BJ (cell line): ENCODE measurements at places on chromosomes 2 and 18. TPM values are rescaled to one million over a fixed set of nuclear protein-coding genes. Genes with fewer than 3 reads are reported as not detected.

DNA sequence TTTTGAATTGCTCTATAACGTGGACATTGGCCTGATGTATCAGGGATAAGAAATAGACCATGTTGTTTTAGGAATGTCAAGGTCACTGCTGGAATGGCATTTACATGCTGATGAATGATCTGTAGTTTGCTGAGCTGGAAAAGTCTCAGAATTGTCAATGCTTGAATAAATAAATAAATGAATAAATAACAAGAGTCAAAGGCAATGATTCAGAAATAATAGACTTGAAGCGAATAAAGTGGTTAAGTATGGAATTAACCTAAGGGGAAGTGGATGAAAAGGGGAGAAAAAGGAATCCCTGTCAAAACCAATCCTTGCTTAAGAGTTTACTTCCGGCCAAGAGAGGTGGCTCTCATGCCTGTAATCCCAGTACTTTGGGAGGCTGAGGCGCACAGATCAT lies 1620.0 kb downstream of the SUCLG1 start:
- DNase-seq: no peak

PLEK gene
- polyA plus RNA-seq: 0.07 TPM in 1 of 2 replicates, not detected in the other

DNA sequence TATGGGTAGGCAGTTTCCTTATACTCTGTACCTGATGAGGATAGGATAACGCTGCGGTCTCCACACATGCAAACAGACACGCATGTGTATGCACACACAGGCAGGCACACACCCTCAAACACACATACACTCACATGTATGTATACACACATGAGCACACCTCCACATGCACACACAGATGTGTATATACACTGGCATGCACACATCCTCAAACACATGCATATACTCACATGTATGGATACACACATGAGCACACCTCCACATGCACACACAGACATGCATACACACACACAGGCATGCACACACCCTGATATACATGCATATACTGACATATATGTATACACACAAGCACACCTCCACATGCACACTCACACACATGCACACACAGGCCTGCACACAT lies 267.8 kb upstream of the HDAC4 start:
- no peak for DNase-seq

DNA sequence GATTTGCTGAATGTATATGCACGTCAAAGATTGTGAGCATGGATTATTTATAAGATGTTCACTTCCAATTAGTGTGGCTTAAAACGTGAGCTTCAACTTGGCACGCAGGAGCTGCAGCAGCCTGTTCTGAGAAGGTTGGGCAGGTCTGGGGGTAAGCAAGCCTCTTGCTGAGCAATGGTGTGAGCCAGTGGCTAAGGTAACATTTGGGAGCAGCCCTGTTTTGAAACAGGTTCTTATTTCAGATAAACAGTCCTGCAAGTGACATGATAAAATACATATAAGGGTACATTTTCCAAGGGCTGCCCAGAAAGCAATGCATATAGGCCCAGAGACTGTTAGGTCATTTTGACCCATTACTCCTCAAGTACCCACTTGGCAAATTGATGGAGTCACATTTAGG lies 415.3 kb downstream of the ZNF521 start:
- DNase-seq: no peak

DNA sequence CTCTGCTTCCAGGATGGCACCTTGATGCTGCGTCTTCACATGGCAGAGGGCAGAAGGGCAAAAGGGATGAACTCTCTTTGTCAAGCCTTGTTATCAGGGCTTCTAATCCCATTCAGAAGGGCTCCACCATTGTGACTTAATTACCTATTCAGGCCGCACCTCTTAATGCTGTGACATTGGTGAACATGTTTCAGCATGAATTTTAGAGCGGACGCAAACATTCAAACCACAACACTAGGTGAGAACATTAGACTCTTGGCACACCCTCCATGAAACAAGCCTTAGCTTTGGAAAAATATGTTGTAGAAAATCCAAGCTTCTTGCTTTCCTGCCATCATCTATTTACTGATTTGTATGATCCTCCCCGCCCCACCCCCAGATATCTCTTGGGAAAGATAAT lies 17.9 kb downstream of the DAW1 start:
- no peak for DNase-seq

DNA sequence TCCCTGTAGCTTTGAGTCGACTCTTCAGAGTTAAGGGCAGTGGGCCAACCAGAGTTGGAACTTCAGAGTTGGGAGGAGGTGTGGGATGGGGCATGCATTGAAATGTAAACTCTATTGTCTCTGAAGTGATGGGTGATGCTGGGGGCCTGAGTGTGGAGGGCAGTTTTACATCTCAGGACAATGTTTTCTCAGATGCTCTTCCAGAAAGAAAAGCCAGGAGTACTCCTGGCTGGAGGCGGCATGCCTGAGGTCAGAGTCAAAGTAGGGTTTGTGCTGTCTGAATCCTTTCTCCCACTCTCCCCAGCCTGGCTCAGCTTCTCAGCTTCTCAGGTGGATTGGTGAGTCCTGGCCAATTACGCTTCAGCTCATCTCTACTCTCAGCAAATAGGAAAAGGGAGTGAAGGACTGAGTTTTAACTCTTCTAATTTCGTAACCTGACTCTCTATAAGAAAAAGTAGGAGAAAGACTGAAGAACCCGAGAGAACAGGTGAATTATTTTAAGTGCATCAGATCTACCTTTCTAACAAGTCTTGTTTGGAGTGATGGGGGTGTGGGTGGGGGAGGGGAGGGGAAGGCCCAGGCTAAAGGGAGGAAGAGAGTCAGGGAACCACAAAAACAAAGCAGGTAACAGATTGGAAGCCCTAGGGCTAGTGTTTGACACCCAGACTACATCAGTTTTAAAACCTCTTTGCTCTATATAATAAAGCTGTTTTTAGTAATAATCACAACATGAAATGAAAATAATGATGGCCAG lies 107.5 kb upstream of the PELI1 start:
- no peak for DNase-seq

CCDC74B gene
- 2.7 and 5.3 TPM in 2 replicates for polyA plus RNA-seq

ZNF892 gene
- 0.71 and 1.5 TPM in 2 replicates for polyA plus RNA-seq

GRCh38 chr2:186187854-186188253 lies 298.2 kb upstream of the ZC3H15 start:
- no peak for DNase-seq

LIMS4 gene
- polyA plus RNA-seq: 8.7 and 9.4 TPM in 2 replicates

DNA sequence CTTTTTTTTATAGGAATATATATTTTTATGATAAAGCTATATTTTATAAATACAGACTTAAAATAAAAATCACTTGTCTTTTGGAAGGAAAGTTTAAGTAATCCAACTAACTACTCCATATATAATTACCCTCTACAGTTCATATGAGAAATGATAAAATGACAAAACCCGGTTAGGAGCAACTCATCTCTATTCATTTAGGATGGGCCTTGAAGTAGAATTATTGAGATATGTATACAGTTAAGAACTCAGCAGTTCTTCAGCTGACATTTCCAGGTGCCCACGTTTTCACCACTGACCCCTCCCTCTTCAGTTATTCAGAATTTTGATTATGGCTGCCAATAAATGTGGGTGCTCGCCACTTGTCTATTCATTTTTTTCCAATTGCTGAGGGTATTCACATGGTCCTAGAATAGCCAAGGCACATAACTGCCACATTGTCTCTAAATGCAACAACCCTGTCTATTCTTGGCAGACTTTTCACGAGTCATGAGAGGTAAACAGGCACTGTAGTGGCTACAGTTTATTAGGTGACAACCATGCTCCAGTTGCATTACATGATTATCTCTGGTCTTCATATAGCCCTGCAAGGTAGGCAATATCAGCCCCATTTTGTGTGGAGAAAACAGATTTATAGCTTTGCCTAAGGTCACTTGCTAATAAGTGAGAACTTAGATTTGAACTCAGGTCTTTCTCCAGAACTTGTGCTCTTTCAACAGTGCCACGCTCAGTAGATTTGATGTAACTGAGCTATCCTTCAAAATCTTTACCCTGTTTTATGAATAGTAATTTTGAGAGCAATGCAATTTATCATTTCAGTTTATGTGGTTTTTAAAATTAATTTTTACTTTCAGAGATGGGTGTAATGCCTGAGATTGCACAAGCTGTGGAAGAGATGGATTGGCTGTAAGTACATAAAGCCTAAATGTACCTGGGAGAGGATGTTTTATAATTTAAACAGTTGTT lies 2.9 kb downstream of the DDX1 start:
- no peak for DNase-seq

UGT1A4 gene
- polyA plus RNA-seq: not detected in 2 replicates

DNA sequence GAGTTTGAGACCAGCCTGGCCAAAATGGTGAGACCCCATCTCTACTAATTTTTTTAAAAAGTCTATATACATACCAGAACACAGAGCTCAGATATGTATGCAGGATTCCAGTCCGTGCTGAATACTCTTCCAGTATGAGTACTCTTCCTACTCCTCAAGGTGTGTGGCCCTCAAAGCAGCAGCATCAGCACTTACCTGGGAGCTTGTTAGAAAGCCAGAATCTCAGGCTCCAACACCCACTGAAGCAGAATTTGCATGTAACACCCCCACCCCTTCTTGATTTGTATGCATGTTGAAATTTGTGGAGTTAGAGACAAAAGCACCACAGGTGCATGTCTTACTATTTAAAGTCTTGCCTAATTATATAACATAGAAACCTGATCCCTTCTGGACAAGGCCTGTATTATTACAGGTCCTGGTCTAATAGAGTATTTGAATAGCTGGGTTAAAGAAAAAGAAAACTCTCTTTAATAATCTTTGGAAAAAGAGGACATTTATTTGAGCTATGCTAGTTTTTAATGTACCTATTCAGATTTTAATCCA lies 50.3 kb upstream of the NFE2L2 start:
- DNase-seq: no peak

DNA sequence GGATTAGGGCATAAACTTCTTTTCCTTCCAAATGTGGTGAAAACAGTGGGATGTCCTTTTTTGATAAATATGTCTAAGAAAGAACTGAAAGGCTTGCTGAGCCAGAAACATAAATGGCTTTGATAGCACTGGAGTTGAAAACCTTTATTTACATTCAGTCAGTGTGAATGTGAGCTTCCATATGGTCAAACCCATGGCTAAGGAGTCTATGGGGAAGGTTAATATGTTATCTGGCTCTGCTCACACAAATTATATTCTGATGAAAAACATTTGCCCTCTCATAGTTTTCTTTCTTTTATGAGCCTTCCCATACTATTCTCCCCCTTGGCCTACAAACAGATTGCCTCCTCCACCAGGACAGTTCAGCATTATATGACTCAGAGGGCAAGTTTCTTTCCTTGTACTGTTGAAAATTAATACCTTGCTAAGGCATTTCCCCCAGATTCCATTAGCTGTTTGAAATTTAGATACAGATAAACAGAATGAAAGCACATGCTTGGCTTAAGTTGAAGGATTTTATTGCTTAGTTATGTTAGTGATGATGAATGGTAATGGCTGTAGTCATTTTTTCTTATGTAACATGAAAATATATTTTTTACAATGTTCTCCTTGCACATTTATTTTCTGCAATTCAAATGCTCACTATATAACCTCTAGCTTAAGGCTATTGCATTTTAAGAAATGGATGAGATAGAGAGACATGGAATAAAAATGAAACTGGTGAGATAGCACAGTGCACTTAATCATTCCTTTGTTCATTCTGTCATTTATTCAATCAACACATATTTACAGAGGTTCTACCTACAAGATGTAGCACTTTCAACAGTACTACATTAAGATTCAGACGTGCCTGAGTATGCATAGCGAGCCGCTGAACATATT lies 544.1 kb downstream of the LRRTM4 start:
- no peak for DNase-seq

FSHR gene
- polyA plus RNA-seq: not detected in 2 replicates

DNA sequence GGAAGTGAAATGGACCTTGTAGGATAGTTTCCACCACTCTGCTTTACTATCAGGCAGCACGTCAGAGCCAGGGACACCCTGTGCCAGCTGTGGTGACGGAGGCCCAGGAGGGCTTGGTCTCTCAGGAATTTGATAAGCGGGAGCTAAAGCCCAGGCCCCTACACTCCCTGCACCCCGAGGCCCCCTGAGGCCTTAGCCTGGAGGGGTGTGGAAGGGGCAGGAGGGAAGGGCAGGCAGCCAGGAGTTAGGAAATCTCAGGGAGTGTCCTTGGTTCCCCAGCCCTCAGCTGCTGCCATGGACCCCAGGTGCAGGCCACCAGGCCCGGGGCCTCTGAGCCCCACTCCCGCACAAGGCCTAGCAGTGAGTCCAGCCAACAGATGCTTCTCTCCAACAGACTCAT lies 38.2 kb downstream of the PDIA6 start:
- no peak for DNase-seq

SH3RF3 gene
- 3.2 and 3.6 TPM in 2 replicates for polyA plus RNA-seq

DNA sequence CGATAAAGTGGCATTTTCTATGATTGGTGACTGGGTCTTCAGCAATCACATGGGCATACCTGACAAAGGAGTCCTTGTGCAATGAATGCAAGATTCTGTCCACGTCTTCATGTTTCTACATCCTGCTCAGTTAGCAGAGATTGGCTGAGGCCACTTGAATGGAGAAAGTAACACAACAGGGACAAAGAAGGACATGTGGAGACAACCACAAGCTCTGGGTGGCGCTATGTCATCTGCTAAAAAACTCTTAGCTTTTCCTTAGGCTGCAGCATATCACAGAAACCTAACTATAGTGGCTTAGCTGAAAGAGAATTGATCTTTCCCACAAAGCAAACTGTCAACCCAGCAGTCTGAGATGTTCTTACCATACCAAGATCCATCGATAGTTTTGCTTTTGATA lies 1109.7 kb downstream of the SOCS6 start:
- no peak for DNase-seq

GRCh38 chr18:56522816-56523215 lies 115.6 kb downstream of the TXNL1 start:
- no peak for DNase-seq

DNA sequence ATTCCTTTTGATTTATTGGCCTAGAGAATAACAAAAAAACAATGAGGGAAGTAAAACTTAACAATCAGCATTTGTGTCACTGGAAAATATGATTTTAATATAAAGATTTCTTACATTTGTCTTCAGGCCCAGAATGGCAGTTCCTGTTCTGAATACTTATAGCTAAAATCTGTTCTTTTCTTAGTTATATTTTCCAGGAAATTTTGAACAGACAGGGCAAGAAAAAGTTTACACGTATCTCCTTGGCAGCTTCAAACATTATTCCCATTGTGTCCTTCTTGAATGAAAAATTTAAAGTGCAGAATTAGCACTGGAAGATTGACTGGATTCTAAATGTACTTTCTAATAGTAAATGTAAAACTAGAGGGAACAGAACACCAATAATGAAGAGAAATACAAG lies 1454.0 kb upstream of the PIK3C3 start:
- DNase-seq: no peak

- DNase-seq: no peak
Measured at GRCh38 chr2:126699018-126699417, 43.1 kb downstream of the GYPC start.

CRIM1 gene
- polyA plus RNA-seq: 427 and 729 TPM in 2 replicates
